CD8-positive, alpha-beta memory T cell (primary cell): ENCODE measurements at places on chromosomes 12 and 14.

- H3K36me3 ChIP-seq: no peaks in the 10 kb centered on the region
- no peak for DNase-seq
- no peaks in the 10 kb centered on the region for H3K4me1 ChIP-seq
Observed at GRCh38 chr14:105116451-105117256, 51.4 kb upstream of the GPR132 start.

DNA sequence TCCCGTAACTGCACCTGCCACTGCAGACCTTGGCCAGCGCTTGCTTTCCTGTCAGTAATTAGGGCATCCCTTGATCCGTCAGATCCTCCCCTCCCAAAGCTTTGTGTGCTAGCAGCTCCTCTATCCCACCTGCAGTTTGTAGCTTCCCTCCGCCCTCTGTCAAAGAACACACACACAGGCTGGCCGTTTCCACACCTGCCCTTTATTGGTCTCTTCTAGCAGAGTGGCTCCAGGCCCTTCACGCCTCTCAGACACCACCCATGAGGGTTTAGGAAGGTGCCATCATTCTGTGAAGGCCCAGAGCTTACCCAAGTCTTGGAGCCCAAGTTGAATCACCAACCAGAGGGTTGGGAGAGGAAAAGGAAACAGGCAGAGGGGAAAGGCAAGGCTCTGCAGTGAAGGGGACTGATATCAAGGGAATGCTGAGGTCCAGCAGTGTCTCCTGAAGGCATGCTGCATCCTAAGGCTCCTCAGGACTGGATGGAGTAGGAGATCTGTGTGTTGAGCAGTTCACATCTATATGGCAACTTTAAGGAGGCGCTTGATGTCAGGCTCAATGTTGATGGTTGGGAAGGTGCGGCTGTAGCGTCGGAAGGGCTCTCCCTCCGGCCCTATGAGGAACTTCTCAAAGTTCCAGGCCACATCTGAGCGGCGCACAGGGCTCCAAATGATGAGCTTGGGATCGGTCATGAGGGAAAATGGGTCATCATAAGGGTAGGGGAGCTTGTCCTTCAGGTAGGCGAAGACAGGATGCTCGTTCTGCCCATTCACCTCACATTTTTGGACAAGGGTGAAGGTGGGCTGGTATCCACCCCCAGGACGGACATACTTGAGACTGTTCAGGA is 3.4 kb downstream of the GPX2 start:
- H3K4me3 ChIP-seq: no peak overlapping the region
- no peak for DNase-seq
- H3K4me1 ChIP-seq: peaks cover 20% of the 10 kb centered on the region
- H3K27me3 ChIP-seq: no peaks in the 10 kb centered on the region

- H3K36me3 ChIP-seq: peaks cover 23% of the 10 kb centered on the region
- H3K27me3 ChIP-seq: no peaks in the 10 kb centered on the region
- peaks cover 9% of the 10 kb centered on the region for H3K4me1 ChIP-seq
- DNase-seq: no peak
- peak overlapping the region; percentile 99 for H3K4me3 ChIP-seq
Observed at GRCh38 chr12:123602651-123603195, 824 bp downstream of the DDX55 start.

GRCh38 chr12:49901986-49902385 is 1.7 kb downstream of the FAIM2 start:
- no peak overlapping the region for H3K27ac ChIP-seq
- no peaks in the 10 kb centered on the region for H3K36me3 ChIP-seq

DNA sequence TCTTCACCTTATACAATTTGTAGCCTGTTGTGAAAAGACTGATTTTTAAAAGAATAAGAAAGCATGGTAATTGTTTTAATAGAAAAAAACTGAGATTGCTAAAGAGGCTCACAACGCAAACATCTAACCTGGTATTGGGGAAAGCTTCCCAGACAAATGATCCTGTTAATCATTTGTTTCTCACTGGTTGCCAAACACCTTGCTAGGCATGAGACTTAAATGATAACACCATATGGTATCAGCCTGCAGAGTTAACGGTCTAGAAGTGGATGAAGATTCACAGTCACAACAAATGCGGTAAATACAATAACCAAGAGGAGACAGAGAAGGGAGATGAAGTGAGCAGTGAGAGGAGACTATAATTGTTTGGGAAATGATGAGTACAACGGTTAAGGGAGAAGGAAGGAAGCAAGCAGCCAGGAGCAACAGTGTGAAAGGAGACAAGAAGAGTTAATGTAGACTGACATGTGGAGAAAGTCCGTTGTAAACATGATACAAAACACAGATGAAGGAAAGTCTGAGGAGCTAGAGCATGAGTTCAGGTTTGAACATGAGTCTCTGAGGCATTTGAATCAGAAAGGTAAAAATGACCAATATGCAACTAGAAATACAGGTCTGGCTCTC is 19.8 kb downstream of the GXYLT1 start:
- H3K27me3 ChIP-seq: no peaks in the 10 kb centered on the region
- no peaks in the 10 kb centered on the region for H3K36me3 ChIP-seq
- H3K4me3 ChIP-seq: no peak overlapping the region

DNA sequence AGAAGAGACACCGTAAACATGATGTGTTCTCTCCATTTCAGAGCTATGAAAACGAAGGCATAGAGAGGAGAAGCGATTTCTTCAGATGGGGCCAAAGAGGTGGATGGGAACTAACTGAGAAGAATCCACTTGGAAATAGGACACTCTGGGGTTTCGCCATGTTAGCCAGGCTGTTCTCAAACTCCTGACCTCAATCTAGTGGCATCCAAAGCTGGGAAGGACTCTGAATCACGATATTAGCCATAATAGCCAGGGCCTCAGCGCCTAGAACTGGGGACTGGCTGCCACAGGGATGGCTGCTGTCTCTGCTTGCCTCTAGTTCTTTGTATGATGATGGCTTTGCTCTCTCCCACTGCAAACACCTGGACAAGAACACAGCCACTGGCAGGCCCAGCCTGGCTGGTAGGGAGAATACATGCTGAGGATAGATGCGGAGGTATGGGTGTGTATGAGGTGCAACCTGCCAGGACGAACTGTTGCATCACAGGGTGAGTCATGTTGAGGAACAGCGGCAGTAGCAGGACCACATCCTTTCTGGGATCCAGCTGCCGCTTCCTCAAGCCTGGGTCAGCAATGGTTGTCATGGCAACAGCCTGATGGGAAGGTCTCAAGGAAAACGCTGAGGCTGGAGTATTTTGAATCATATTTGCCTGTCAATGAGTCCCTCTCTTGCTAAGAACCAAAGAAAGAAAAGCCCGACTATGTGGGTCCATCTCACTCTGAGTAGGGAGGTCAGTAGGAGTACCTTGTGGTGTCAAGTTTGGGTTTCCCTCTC is 31.1 kb downstream of the CCDC177 start:
- DNase-seq: no peak
- no peaks in the 10 kb centered on the region for H3K36me3 ChIP-seq
- no peaks in the 10 kb centered on the region for H3K4me1 ChIP-seq
- H3K27ac ChIP-seq: no peak overlapping the region
- H3K4me3 ChIP-seq: no peak overlapping the region

- no peaks in the 10 kb centered on the region for H3K27me3 ChIP-seq
- no peak for DNase-seq
- no peak overlapping the region for H3K4me3 ChIP-seq
- no peaks in the 10 kb centered on the region for H3K36me3 ChIP-seq
- no peaks in the 10 kb centered on the region for H3K4me1 ChIP-seq
Observed at GRCh38 chr12:83143950-83144349, 457.2 kb downstream of the TMTC2 start.

- H3K4me1 ChIP-seq: no peaks in the 10 kb centered on the region
- DNase-seq: no peak
- no peak overlapping the region for H3K27ac ChIP-seq
- H3K4me3 ChIP-seq: no peak overlapping the region
Observed at GRCh38 chr14:104296388-104297312, 158.3 kb downstream of the KIF26A start.

DNA sequence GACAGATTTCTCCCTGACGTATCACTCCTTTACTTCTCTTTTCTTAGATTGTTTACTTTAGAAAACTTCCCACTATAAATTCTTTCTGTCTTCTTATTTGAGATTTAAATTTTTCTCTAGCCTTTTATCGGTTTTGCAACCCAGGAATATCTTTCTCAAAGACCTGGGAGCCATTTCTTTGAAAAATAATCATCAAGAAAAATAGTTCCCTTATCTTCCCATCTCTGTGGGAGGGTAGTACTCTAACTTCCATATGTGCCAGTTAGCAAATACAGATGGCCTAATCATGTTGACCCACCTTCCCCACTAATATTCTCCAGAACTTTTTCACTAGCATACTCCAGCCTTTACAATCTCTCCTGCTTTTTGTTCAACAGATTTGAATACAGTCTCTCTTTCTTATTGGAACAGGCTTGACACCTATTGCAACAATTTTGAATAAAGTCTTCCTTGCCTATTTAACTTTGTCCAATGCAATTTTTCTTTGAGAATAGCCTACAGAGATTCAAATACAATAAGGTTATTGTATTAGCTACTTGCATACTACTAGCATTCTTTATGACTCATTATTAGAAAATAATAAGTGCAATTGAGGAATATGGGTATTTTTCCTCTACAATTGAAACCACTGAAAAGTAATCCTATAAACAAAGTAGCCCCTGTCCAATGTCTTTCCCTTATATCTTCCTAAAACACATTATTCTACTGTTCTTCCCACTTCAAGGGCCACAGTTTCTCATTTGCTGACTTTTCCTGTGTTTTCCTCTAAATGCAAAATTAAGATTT is 27.4 kb upstream of the KLRB1 start:
- H3K27ac ChIP-seq: no peak overlapping the region
- H3K4me3 ChIP-seq: no peak overlapping the region
- H3K36me3 ChIP-seq: no peaks in the 10 kb centered on the region
- H3K27me3 ChIP-seq: no peaks in the 10 kb centered on the region
- no peak for DNase-seq

GRCh38 chr12:55392032-55392795 is 8.1 kb upstream of the OR6C65 start:
- no peaks in the 10 kb centered on the region for H3K4me1 ChIP-seq
- H3K27me3 ChIP-seq: no peaks in the 10 kb centered on the region
- H3K36me3 ChIP-seq: no peaks in the 10 kb centered on the region
- H3K27ac ChIP-seq: no peak overlapping the region
- no peak overlapping the region for H3K4me3 ChIP-seq

- H3K27me3 ChIP-seq: no peaks in the 10 kb centered on the region
- H3K4me1 ChIP-seq: no peaks in the 10 kb centered on the region
Observed at GRCh38 chr14:92190768-92191167, 69.0 kb downstream of the CPSF2 start.

GRCh38 chr14:99522457-99522891 is 41.3 kb downstream of the CCNK start:
- no peaks in the 10 kb centered on the region for H3K27me3 ChIP-seq
- DNase-seq: no peak
- H3K36me3 ChIP-seq: no peaks in the 10 kb centered on the region
- no peak overlapping the region for H3K27ac ChIP-seq
- peaks cover 16% of the 10 kb centered on the region for H3K4me1 ChIP-seq

DNA sequence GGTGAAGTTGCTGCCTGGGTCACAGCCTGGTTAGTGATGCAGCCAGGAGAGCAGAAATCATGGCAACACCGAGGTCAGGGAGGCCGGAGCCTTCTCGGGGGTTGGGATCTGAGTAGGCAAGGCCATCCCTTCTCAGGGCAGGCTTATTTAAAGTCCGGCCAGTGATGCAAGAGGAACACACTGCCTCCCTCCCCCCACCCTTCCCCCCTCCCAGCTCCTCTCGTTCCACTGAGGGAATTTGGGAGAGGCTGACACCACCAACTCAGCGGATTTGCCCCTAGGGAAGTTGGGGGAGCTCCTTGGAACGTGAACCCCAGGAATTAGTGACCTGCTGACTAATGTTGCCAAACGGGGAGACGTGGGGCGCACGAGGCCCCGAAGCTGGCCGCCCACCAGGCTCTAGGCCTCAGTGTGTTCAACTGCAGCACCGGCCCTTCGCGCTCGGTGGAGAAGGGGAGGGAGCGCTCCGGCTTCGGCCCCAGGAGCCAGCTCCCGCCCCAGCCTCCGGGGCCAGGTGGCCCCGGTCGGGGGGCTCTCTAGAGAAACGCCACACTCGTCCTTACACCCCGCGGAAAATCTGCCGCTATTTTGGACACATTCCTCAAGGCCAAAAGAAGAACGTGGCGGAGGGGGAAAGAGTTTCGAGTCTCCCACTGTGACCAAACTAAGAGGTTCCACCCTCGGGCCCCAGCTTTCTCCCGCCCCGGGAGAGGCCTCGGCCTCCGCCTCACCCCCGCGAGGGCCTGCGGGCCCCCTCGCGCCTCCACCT is 1.6 kb downstream of the CTDSP2 start:
- H3K36me3 ChIP-seq: no peaks in the 10 kb centered on the region
- H3K27ac ChIP-seq: peak overlapping the region; percentile 88

- DNase-seq: no peak
- no peaks in the 10 kb centered on the region for H3K27me3 ChIP-seq
- H3K4me1 ChIP-seq: peaks cover 58% of the 10 kb centered on the region
- no peaks in the 10 kb centered on the region for H3K36me3 ChIP-seq
- peak overlapping the region; percentile 18 for H3K4me3 ChIP-seq
Observed at GRCh38 chr12:57896434-57897201, 44.7 kb upstream of the ATP23 start.

DNA sequence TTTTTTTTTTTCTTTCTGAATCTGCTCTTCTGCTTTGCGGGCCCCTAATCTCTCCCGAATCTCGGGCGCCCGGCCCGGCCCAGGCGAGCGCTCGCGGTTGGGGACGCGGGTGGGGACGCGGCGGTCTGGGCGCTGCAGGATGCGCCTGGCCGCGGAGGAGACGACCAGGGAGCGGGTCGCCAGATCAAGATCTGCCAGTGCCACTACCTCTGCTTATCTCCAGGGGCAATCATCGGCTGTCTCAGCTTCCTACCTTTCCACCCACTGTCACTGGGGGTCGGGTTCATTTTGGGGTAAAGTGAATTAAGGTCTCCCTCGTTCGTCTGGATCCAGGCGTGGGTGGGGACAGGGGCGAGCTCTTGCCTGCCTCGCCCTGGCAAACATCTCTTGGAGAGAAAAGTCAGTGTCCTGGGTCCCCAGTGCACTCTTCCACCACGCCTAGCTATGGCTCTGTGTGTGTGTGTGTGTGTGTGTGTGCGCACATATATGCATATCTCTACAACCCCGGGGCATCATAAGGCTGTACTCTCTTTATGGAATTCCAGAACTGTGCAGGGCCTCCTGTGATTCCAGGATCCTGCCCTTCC is 422.3 kb downstream of the VRK1 start:
- peaks cover 4% of the 10 kb centered on the region for H3K27me3 ChIP-seq
- DNase-seq: no peak
- H3K36me3 ChIP-seq: no peaks in the 10 kb centered on the region
